ENCODE measurements at places on chromosomes 6 and 20. TPM values are rescaled to one million over a fixed set of nuclear protein-coding genes. Genes with fewer than 3 reads are reported as not detected.

Gene PRSS35
- 0.12 TPM for total RNA-seq

Gene FOXC1
- total RNA-seq, result 8.2 TPM

Gene EDN3
- 1.6 TPM for total RNA-seq

Gene CSNK2A1
- 163 TPM for total RNA-seq

Gene CCHCR1
- total RNA-seq, result 10.1 TPM

Gene CASS4
- total RNA-seq, result 0.08 TPM

Gene SLC24A3
- total RNA-seq, result not detected

Gene GPX5
- not detected for total RNA-seq

Gene PDYN
- not detected for total RNA-seq

Gene NRN1
- total RNA-seq, result 1.0 TPM

Gene TREML1
- total RNA-seq, result not detected

Gene JARID2
- 10.9 TPM for total RNA-seq

Gene HLA-DQB1
- not detected for total RNA-seq

Gene TREM1
- not detected for total RNA-seq

Gene ANKS1A
- 5.7 TPM for total RNA-seq

Gene ARFGEF2
- 16.5 TPM for total RNA-seq

Gene SLA2
- not detected for total RNA-seq
